ENCODE measurements at places on chromosomes 1 and 21.

GRCh38 chr1:205630241-205630640 is 1.6 kb downstream of the ELK4 start:
- DNase-seq, result no peak

GRCh38 chr1:35350872-35351271 is 82.4 kb downstream of the ZMYM4 start:
- no peak for DNase-seq

DNA sequence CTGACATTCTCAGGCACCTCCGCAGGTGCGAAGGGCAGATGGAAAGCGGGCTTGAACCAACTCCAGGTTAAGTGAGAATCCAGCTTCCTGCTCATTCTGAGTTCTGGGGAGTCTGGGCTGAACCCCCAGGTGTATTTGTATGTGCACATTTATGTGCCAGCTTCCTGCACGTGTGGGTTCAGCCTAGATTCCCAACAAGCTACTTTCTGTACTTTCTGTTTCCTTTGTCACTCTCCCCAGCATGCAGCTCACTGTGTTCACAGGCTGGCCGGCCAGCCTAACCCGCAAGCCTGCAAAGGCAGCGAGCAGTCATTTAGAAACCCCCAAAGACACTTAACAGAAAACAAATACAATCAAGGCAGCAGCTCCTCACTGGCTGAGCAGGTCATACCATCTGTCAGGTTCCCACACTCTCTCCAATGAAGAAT is 1.3 kb upstream of the IL19 start:
- no peak for DNase-seq

DNA sequence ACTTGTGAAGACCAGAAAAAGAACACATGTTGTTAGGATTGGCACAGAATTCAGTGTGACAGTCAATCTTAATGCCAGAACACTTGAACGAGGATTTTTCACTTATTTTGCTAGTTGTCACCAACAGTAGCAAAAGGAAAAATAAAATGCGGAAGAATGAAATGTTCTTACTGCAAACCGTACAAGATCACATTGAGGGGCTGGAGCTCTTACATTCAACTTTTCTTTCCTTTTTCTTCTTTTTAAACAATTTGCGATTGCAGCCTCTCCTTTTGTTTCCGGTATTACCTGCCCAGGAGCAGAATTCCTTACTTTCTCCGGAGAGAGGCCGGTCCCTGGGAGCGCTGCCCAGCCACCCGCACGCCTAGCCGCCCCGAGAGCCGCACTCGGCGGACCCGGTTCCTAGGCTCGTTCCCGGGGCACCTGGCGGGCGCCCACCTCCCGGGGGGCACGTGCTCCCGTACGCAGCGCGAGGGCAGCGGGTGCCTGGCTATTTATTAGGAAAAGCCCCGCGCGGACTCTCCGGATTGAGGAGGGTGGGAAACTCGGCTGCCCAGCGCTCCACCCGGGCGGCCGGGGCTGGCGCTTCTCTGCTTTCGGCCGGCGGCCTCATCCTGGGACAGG is 1.2 kb upstream of the CAMTA1 start:
- DNase-seq, result no peak

- DNase-seq, result no peak
Measured at GRCh38 chr21:27298465-27298864, 331.6 kb upstream of the ADAMTS5 start.

DNA sequence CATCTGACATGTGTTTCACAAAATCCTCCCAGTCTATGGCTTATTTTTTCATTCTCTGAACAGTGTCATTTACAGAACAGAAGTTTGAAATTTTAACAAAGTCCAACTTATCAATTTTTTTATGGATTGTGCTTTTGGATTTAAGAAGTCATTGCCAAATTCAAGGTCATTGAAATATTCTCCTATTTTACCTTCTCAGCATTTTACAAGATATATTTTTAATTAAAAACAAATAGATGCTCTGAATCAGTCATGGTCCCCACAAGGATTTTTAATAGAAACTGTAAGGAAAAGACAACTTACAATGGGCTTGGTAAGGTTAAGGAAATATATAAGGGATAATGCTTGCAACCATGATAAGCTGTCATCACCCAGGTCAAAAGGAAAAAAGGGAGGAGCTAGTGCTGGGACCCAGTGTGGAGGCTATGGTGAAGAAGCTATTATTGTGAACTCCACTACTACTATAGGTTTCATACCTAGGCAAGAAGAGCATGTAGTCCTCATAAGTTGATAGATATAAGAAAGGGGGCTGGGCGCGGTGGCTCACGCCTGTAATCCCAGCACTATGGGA is 144.5 kb upstream of the KCNJ15 start:
- no peak for DNase-seq

DNA sequence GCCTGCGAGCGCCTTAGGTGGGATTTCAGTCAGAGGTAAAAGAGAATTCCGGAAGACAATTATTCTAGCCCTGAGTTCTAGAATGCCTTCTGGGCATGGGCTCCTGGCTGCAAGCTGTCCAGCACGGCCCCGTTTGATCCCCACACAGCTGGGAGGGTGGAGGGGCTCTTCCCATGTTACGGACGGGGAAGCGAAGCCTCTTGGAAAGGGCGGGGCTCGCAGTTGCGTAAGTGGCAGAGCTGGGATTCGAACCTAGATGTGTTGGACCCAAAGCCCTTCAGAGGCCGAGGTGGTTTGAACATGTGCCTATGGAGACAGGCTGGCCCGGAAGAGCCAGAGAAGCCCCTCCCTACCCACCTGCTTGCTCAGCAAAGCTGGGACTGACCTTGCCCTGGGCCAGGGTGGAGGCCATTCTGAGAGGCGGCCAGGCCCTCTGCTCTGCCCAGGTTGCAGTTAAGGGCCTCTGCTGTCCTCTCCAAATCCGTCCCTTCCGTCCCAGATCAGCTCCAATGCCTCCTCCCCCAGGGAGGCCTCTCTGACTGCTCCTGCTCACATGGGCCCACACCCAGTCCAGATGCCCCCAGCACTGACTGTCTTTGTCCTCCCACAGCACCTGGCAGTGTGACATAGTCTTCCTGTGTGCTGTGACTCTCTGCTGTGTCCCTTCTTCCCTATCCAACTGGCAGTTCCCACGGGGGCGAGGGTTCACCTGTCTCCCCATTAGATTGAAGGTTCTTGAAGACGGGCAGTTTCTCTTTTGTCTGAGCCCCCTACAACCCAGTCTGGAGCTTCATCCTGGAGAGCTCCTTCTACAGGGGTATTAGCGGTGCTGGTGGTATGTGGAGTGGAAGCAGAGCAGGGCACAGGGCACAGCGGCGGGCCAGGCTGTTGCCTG is 1.2 kb upstream of the HSPB7 start:
- no peak for DNase-seq

DNA sequence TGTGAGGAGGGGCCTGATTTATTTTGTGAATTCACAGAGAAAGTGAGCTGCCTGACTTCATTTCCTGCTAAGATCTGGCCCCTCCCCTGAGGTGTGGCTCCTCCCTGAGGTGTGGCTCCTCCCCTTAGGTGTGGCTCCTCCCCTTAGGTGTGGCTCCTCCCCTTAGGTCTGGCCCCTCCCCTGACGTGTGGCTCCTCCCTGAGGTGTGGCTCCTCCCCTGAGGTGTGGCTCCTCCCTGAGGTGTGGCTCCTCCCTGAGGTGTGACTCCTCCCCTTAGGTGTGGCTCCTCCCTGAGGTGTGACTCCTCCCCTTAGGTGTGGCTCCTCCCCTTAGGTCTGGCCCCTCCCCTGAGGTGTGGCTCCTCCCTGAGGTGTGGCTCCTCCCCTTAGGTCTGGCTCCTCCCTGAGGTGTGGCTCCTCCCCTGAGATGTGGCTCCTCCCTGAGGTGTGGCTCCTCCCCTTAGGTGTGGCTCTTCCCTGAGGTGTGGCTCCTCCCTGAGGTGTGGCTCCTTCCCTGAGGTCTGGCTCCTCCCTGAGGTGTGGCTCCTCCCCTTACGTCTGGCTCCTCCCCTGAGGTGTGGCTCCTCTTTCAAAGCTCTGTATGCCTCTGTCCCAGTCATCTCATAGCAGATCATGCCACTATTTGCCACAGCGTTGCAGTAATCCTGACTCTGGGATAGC is 26.9 kb upstream of the LRRC3 start:
- peak; percentile 27 for DNase-seq

DNA sequence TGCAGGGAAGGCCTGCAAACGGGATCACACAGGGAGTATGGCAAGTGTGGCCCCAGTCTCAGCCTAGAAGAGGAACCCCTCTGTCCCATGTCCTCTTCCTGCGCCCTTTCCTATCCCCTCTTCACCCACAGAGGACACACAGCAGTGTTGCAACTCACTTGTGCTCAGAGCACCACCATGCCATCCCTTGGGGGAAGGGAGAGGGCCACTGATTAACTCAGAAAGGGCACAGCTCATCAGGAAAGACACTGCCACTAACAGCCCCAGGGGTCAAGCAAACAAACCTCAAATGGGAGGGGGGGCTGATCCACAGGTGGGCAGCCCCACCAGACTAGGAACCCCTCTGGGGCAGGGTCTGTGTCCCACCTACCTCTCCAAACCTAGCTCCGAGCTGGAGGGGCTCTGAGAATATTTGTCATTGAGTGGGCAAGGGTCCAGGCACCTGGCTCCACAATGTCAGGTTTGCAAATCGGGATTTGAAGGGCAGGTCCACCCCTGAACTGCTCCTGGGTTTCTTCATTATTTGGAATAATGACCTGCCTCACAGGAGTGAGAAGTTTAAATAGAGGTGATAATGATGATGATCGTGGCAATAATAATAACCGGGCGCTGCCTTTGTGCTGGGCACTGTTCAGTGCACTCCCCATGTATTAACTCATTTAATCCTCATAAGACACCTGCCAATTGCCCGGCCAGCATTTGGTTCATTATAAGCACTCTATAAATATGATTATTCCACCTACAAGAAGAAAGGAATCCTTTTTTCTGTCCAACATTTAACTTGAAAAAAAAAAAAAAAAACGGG is 1.0 kb downstream of the ALDH4A1 start:
- DNase-seq, result no peak

- no peak for DNase-seq
Measured at GRCh38 chr1:1342584-1343115, 6.6 kb downstream of the DVL1 start.

DNA sequence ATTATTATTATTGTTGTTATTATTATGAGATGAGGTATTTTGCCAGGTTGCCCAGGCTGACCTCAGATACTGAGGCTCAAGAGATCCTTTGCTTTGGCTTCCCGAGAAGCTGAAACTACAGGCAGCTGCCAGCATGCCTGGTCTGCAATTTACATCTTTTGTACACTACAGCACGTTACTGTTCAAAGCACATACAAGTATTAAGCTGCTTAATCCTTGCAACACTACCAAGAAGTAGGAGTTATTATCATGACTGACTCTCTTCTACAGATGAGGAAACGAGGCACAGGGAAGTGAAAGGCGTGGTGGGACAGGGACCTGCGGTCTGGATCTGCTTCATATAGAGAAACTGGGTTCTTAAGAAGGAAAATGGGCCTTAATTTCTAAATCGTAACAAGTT is 11.6 kb downstream of the ERG start:
- DNase-seq, result no peak

DNA sequence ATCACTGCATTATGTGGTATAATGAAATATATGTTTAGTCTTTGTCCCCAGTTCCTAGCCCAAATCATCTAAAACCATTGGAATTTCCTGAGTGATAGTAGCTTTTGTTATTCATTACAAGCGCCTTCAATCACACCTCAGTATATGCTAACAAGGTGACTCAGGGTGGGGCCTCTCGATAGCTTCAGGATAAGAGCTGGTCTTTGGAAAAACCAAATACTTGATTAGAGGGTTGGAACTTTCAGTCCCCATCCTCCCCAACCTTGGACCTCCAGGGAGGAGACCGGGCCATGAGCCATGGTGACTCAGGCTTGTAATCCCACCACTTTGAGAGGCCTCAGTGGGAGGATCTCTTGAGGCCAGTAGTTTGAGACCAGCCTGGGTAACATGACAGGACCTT is 5.1 kb upstream of the BRDT start:
- no peak for DNase-seq

DNA sequence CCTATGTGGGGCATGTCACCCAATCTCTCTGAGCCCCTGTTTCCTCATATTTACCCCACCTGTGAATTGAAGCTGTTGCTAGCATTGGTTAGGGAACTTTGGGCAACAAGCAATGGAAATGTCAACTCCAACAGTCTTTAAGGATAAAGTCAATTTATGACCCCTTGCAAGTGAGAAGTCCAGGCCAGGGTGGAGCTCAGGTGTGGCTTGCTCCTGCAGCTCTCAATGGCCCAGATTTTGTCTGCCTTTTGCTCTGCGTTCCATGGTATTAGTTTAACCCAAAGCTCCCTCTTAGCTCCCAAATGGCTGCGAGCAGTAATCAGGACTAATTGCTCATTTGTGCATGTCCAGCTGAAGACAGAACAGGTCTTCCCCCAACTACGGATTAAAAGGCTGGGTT is 70.4 kb upstream of the ABCG1 start:
- no peak for DNase-seq

DNA sequence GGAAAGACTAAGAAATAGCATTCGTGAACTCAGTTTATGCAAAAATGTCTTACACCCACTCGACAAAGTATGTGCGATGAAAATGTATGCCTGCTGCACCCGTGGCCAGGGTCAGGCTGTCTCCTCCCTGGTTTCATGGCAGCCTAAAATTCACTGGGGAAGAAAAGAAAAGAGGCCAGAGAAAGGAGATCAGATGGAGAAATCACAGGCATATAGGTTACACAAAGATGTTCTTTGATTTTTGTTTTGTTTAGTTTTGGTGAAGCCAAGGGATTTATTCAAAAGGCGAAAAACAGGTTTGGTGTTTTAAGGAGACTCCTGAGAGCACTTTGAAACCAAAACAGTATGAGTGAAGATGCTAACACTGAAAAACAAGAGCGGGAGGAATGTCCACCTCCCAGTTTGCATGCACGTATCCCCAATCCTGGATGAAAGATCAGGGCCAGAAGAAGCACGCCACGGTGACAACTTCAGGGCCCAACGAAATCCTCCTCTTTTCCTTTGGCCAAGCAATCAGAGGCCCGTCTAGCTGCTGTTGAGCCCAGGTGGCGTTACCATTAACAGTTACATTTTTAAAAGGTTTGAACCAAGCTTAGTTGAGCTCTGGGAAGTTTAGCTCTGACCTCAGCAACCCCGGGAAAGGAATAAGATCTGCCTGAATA is 992 bp upstream of the SSX2IP start:
- DNase-seq, result no peak

DNA sequence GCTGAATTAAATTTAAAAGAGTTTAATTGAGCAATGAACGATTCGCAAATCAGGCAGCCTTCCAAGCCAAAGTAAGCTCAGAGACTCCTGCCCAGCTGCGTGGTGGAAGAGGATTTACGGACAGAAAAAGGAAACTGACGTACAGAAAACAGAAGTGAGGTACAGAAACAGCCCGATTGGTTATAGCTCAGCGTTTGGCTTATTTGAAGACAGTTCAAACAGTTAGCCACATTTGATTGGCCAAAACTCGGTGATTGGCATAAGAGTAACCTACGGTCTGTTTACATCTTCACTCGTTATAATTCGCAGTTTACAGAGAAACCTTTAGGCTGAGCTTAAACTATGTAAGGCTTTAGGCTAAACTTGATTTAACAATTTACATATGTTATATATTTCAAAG is 46.9 kb downstream of the CR1L start:
- no peak for DNase-seq

- DNase-seq, result no peak
Measured at GRCh38 chr1:118404024-118404423, 219.0 kb upstream of the SPAG17 start.

DNA sequence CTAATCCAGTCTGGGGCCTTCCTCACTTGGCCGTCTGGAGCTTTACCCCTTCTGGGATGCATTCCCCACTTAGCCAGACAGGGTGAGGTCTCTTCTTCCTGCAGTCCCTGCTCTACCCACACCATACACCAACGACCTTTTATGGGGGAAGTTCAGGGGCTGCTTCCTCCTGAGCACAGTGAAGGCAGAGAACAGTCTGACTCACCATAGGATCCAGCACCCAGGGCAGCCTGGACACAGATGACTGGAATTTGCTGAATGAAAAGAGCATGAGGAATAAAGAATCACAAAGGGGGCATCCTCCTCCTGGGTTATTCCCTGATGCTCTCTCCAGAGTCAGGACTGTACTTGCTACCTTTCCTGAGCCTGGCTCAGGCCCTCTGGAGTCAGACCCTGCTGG is 4.6 kb upstream of the FOXE3 start:
- no peak for DNase-seq
